ENCODE measurements at places on chromosomes 1 and 21.

- no peak for DNase-seq
Measured at GRCh38 chr1:147551036-147551435, 9.7 kb downstream of the BCL9 start.

DNA sequence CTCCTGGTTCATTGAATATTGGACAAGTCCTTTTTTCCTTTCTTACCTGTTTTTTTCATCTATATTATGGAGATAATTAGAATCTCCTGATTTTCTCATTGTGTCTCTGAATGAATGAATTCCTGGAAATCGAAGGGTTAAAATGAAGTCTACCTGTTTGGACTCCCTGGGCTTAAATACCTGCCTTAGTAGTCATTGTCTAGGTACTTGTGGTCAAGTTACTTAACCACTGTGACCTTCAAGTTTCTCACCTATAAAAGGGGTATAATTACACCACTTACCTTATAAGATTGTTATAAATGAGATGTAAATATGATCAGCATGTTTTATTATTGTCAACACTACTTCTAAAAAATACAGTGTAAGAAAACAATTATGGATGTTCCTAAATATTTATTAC lies 9.0 kb upstream of the TBX19 start:
- no peak for DNase-seq

DNA sequence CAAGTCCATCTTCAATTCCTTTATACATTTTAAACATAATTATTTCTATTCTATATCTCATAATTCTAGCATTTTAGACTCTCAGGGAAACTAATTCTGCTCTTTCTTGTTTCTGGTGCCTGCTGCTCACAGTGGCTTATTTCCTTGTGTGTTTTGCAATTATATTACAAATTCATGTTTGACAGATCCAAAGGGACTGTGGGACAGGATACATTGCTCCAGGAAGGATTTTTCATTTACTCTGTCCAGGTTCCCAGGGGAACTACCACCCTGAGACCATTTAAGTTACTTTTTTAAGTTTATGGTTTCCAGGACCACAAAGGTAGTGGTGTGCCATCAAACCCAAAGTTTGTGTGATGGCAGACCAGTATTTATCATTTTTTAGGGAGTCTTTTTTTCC lies 6.6 kb downstream of the TTC39A start:
- no peak for DNase-seq

DNA sequence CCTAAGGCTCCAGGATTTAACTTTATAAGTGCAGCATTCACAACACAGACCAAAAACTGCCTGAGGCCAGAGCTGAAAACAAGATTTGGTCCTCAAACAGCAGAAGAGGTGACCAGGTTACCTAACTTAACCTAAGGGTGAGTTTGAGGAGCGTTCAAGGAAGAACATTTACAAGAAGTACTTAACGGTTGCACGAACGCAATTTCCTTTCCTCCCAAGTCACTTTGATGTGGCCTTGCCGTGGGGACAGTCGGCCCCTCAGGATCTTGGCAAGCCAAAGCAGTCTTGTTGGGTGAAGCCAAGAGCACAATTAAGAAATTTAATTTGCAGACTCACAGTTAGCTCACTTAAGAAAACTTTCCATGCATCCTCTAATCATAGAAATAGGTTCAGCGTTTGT lies 202.6 kb upstream of the COA6 start:
- DNase-seq = no peak

DNA sequence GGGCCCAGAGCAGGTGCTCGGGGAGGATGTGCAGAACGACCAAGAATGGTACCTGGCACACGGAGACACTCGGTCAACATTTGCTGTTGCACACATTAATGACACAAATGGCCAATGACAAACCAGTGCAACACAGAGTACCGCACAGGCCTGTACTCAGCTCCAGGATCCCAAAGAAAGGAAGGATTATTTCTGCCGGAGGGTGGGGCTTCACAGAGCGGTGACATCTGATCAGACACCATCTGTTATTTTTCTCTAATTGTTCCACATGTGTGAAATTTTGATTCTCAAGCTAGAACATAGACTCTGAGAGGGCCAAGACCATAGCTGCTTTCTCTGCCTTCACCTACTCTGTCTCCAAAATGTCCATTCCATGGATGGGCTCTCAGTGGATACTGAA lies 100.4 kb downstream of the MRPL37 start:
- no peak for DNase-seq

DNA sequence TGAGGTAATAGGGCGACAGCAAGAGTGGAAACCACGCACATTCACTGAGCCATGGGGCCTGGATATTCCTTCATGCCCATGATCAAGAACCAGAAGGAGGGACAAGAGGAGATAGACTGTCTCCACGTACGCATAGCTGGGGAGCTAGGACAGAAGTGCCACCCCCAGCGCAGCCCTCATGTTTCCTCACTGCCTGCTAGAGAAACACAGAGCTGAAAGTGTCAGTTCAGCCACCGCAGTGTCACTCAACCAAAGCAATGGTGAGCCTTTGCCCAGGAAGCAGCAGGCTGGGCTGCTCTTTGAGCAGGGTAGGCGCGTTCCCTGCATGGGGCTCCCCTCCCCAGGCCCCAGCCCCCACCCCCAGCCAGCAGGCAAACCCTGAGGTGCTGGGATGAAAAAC lies 68.5 kb downstream of the STUM start:
- no peak for DNase-seq

- no peak for DNase-seq
Measured at GRCh38 chr1:111938123-111938522, 51.3 kb downstream of the KCND3 start.

DNA sequence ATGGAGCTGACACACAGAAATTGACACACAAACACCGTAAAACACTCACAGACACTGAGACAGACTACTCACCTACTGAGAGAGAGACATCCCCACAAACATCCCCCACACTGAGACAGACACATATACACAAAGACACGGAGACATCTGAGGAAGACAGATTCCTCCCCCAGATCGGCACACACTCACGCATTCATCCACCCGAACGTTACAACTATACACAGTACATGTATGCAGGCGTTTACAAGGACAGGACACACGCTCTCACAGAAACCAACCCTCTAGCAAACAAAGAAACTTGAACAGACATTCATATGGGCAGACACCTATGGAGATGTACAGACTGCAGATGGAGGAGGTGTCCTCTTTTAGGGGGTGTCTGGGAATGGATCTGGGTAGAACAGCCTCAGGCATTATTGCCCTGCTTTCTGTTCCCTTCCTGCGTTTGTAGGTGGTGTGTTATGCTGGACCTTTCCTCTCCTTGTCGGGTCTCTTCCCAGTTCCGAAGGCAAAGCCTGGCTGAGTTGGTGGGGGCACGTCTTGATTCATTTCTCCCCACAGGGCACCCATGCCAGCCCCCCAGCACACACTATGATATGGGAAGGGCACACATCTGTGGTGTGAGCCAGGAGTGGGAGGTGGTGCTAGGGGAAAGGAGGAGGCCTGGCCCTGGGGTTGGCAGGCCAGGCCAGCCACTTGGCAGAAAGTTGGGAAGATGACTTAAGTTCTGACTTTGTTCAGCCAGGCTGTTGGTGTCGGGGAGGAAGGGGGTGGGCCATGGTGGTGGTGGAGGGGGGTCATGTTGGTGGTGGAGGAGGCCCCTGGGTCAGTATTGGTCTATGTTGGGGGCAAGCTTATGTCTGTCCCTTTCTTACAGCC lies 1.5 kb downstream of the KIRREL1 start:
- peak; percentile 34 for DNase-seq

- no peak for DNase-seq
Measured at GRCh38 chr1:12525311-12526181, 92.5 kb downstream of the DHRS3 start.

GRCh38 chr1:90045853-90046563 lies 51.1 kb downstream of the ZNF326 start:
- DNase-seq = no peak

- peak; percentile 54 for DNase-seq
Measured at GRCh38 chr1:48761986-48762385, 14.7 kb downstream of the BEND5 start.

DNA sequence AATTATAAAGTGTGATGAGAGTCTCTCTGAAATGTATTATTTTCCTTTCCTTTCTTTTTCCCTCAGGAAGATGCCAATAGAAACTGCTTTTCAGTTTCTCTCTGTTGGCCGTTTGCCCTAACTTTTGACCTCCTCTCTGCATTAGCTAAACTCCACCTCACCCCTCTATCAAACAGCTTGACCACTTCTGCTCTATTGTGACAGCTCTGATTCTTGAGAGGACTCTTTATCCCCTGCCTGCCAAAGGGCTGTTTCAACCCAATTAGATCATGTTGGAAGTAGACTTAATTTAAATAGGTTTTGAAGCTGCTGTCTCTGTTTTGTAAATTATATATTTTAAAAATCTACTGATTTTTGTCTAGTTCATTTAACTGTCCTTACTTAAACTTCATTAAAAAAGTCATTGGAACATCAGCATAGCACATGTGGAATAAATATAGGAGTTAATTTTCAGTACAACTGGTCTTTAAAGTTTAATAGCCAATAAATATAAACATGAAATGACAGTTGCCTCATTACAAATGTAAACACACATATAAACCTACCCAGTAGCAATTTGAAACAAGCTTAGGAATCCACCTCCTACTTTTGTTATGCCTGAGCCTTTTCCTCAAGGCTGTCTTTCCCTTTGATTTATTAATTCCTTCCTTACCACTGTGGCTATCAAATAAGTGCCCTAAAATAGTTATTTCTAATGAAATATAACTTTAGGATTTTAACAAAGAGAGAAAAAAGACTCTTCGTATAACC lies 152.0 kb downstream of the CHRM3 start:
- DNase-seq = no peak

- DNase-seq = no peak
Measured at GRCh38 chr1:9389968-9390367, 97.3 kb downstream of the SPSB1 start.

DNA sequence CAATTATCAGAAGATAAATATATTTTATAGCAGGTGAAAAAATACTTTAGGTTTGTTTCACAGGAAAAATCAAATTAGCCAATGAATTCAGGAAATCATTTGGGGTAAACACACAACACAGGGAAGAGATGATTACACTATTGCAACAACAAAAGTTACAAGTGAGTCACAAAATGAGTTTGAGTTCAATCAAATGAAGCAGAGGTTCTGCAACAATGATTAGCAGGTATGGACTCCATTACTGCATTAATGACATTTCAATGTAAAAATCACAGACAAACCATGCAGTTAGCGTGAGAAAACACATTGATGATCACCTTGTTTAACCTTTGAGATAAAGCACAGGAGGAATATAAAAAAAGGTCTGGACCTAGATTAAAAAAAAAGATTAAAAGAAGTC lies 9.7 kb downstream of the ADGRL4 start:
- DNase-seq = no peak

- DNase-seq = no peak
Measured at GRCh38 chr1:38724160-38725131, 135.1 kb downstream of the RRAGC start.

DNA sequence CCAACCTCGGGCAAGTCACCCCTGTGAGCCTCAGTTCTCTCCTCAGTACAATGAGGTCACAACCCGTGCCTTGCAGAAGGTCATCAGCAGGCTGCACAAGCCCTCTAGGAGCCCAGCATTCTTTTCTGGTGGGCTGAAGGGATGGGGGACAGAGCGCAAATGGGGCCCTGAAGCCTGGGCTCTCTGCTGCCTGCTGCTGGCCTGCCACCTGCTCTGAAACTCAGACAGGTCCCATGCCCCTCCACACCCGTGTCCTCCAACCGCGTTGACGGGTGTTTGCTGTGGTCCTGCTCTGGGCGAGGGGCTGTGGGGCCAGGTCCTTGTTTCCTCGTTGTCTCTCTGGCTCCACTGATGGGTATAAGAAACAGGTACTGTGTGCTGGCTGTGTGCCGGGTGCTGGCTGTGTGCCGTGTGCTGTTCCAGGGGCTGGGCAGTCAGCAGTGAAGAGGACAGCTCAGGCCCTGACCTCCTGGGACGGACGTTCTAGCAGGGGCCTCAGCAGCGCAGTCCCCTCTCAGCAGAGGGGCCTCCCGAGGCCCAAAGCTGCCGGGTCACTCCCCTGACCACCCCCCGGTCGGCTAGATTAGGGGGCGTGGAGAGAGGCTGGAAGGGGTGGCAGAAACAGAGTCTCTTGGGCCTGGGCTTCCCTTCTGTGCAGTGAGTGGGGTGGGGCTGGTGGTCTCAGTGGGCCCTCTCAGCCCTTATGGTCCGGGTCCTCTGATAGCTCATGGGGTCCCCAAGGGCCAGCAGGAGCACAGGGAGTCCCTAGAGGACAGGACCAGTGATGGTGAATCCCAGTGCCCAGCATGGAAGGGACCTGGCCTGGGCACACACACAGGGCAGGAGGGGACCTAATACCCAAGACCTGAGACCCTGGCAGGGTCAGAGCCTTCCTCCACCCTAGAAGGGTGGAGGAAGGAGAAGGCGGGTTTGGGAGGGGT lies 42.1 kb downstream of the DMRTB1 start:
- DNase-seq = no peak

DNA sequence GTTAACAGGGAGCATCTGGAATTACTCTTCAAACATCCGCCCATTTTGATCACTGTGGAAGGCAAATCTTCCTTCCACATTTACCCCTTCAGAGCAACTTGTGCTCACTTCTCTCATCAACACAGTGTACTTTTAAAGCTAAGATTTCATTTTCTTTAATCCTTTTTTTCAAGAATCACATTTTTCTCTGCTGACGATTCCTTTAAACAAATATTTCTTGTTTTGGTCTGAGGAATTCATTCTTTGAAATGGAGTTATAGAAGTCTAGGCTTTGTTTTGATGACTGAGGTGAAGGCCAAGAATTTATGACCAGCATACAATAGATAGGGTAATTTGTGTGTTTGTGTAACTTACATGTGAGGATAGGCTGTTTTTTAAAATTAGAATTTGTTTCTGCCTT lies 25.6 kb downstream of the LRRC42 start:
- no peak for DNase-seq

DNA sequence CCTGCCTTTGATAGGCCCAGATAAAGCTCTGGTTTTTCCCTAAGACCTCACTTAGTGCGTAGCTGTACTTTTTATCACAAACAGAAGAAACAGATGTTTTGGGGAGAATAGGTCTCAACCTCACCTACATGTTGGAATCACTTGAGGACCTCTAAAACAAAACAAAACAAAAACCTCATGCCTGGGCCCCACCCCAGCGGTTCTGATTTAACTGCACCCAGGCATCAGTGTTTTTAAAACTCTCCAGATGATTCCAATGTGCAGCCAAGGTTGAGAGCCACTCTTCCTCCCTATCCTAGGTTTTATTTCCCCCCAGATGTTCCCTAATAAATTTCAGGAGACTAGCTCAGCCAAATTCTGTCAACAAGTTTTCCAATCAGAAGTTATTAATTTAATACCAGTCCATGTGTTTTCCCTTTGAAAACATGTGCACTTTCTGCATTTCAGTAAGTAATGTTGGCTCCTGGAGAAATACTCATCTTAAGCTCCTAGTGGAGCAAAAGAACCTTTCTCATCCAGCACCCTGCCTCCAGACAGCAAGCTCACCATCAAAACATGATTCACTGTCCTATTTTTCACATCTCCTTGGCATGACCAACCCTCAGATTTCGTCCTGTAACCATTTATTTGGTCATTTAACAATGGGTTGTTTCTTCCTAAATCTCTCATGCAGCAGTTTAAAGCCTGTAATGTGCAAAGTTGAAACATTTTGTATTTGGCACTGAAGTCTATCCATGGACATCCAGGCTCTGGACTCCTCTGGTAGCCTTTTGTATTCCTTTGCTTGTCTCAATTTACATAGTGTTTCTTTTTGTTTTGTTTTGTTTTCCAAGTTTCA lies 27.5 kb downstream of the LRRC8C start:
- peak; percentile 29 for DNase-seq

- peak; percentile 73 for DNase-seq
Measured at GRCh38 chr1:27959792-27960603, at the start of gene XKR8. XKR8 (plus strand) TSS chr1:27959973; CDS start chr1:27960070, 97 bp downstream.
